ENCODE measurements at places on chromosomes 16 and 17.
A peak's percentile ranks its signal among the peaks of the same experiment; 100 is the strongest.

DNA sequence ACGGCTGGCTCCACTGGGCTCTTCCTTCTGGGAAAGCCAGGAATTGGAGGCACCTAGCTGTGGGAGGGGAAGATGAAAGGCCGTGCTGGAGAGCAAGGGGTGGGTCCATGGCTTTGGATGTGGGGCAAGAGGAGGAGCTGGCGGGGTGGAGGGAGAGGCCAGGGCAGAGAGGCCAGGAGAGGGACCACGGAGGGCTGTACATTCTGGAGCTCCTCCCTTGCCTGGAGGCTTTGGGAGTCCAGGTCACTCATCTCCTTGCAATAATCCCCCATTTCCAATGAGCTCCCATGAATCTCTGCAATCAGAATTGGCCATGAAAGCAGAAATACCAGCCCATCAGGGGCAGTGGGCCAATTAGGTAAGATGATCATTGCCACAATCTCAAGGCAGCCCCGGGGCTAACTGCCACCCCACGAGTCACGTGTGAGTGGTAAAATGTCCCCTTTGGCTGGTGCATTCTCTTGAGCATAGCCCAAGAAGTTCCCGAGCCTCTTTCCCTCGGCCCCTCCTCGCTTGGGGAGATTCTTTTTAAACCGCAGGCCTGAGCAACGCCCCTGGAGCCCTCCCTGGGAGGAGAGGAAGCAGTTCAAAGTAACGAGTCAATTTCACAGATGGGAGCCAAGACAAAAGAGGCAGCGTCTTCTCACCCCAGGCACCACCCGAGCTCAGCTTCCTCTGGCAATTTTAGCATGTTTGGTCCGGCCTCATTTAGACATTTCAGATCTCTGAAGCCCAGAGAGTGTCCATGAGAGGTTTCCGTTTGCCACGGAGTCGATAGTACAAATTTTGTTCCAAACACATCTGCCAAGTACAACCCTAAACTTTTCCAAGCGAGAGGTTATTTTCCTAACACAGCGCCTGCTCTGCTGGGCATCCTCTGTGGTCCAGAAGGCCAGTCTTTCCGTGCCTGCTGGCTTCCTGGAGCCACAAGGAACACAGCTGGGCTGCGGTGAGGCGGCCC lies 13.4 kb downstream of the RTN4RL1 start:
- no peak for DNase-seq

GRCh38 chr16:4979736-4980660 lies 21.9 kb downstream of the SEC14L5 start:
- no peak for DNase-seq

- no peak for DNase-seq
Observed at GRCh38 chr16:81277541-81278080, 37.2 kb upstream of the GAN start.

- no peak for DNase-seq
Observed at GRCh38 chr17:79700592-79700991, 30.2 kb upstream of the ENPP7 start.

GRCh38 chr17:80443498-80443897 lies 28.5 kb downstream of the ENDOV start:
- DNase-seq = no peak

DNA sequence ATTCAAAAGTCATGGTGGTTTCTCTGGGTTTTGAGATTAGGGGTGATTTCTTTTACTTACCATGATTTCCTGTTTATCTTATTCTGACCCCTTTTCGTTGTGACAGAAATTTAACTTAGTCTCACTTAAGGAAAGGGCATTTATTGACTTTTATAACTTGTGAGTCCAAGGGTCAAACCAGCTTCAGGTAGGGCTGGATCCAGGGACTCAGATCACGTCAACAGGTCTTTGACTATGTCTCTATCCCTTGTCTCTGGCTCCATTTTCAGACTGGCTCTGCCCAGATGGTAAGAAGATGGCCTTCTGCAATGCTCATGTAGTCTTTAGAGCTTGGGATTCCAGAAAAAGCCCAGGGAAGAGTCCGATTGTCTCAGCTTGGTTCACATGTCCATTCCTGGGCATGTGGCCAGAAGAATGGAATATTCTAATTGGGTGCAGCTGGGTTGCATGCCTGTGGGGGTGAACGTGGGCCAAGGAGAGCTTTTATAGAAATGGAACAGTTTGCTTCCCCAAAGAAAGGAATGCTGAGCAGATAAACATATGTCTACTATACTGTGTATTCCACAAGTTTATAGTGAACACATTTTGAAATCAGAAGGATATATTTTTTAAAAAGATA lies 13.4 kb downstream of the USP43 start:
- no peak for DNase-seq

GRCh38 chr16:87874639-87875427 lies 5.5 kb upstream of the SLC7A5 start:
- peak; percentile 60 for DNase-seq

GRCh38 chr17:39648616-39649366 lies 11.8 kb downstream of the STARD3 start:
- DNase-seq = no peak

GRCh38 chr17:2837147-2837561 lies 40.9 kb downstream of the RAP1GAP2 start:
- DNase-seq = peak; percentile 69

- no peak for DNase-seq
Observed at GRCh38 chr17:45742251-45742650, 41.9 kb upstream of the CRHR1 start.

All from GM20000 (cell line).